Spleen (tissue), 13 donors: ENCODE measurements at places on chromosomes 16 and 17. TPM values are rescaled to one million over a fixed set of nuclear protein-coding genes. Genes with fewer than 3 reads are reported as not detected.
A peak's percentile ranks its signal among the peaks of the same experiment; 100 is the strongest.

DNA sequence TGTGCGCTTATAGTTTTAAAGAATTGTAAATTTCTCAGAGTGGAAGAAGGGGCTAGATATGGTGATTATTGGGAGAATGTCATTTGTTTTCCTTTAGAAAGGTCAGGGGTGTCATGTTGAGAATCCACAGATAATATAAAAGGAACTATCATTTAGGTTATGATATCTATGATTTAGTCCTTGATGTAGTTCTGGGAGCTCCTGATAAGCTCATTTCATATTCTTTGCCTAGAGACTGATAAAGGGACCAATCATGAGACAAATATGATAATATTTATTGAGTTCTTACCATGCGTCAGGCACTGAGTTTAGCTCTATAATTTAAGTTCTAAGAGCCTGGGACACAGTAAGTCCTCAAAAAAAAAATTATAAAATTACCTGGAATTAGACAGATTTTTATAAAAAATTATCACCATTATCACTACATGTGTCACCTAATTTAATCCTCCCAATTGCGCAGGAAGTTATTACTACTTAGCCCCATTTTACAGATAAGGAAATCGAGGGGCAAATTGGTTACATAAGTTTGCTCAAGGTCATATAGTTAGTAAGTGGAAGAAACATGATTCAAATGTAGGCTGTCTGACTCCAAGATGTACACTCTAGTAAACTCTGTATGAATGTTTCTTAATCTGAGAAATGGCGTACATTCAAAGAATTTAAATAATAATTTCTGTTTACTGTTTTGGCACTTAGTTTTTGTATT lies 2.5 kb downstream of the AATF start:
- H3K27ac ChIP-seq = no peak overlapping the region
- peaks cover 17% of the 10 kb centered on the region for H3K4me1 ChIP-seq
- H3K4me3 ChIP-seq = no peak overlapping the region
- H3K36me3 ChIP-seq = peaks cover 43% of the 10 kb centered on the region

- H3K27me3 ChIP-seq = no peaks in the 10 kb centered on the region
- H3K36me3 ChIP-seq = peaks cover 19% of the 10 kb centered on the region
- H3K4me1 ChIP-seq = peaks cover 10% of the 10 kb centered on the region
- no peak overlapping the region for H3K4me3 ChIP-seq
- peak; percentile 85 for DNase-seq
Observed at GRCh38 chr16:89749637-89750036, 28.3 kb downstream of the ZNF276 start.

The FSCN2 gene
- 0.41 TPM for polyA plus RNA-seq

DNA sequence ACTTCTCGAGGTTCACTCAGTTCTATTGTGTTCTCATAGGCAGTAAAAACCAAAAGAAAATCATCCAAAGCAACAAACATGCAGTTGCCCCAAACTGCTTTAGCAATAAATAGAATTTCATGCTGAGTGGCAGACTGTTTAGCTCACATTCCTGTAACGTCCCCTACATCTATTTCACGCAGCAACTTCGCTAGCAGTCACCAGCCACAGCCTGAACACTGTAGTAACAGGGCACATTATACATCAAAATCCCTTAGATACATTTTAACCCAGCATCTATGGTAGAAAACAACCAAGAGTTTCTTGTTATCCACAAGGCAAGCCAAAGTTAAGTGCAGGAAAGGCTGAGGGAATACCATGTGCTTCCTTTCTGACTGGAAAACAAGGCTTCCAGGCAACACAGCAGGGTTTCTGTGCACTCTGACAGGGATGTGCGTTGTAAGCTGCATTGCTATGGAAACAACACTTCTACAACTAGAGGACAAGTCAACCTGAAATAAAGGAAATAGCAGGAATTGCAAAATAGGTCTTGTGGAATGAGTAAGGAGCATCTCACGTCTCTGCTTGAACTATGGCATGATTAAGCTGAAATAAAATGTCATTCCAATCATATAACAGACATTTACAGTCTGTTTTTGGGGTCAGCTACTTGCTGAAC lies 55.4 kb downstream of the CFDP1 start:
- no peak for DNase-seq
- H3K27me3 ChIP-seq = no peaks in the 10 kb centered on the region
- no peak overlapping the region for H3K4me3 ChIP-seq
- H3K4me1 ChIP-seq = peaks cover 51% of the 10 kb centered on the region
- peaks cover 36% of the 10 kb centered on the region for H3K36me3 ChIP-seq

The MED1 gene
- polyA plus RNA-seq = 4.9 TPM

The VKORC1 gene
- polyA plus RNA-seq = 55.1 TPM

DNA sequence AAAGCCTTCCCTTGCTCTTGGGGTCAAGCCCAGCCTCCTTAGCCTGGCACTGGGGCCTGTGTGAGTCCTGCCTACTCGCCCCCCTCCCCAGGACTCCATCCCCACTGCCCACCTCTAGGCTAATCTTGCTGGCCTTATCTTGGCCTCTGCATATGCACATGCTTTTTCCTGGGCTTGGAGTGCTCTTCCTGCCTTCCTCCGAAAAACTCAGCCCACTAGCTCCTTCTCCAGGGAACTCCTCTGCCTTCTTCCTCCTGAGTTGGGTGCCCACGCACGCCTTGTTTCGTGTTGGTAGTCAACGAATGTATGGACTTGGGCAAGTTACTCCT lies 16.5 kb downstream of the TBX2 start:
- no peaks in the 10 kb centered on the region for H3K27me3 ChIP-seq
- no peak for DNase-seq
- no peak overlapping the region for H3K27ac ChIP-seq
- H3K4me3 ChIP-seq = no peak overlapping the region

- H3K27ac ChIP-seq = no peak overlapping the region
- H3K4me1 ChIP-seq = peaks cover 32% of the 10 kb centered on the region
- DNase-seq = no peak
Observed at GRCh38 chr17:29146369-29146972, 33.7 kb downstream of the MYO18A start.

GRCh38 chr17:50546701-50547034 lies 306 bp upstream of the SPATA20 start:
- DNase-seq = no peak
- peak overlapping the region; percentile 88 for H3K27ac ChIP-seq
- H3K4me3 ChIP-seq = no peak overlapping the region
- no peaks in the 10 kb centered on the region for H3K27me3 ChIP-seq
- peaks cover 33% of the 10 kb centered on the region for H3K36me3 ChIP-seq

The TP53TG3C gene
- 0.13 TPM for polyA plus RNA-seq

The SMPD3 gene
- 0.86 TPM for polyA plus RNA-seq

DNA sequence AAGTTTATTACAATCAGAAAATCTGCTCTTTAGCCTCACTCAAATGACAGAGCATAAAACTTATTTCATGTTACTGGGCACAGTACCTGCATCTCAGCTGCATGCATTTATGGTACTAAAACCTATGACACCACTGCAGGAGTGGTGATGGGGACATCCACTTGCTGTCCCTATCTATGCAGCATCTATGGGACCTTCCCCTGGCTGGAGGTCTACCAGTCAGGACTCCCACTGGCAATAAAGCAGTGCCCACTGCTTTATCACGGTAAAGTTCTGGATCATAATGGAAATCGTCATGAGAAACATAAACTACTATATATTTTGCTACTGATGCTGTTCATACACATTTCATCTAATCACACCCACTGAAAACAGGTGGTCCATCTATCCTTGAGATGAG lies 26.2 kb downstream of the NSMCE1 start:
- no peaks in the 10 kb centered on the region for H3K36me3 ChIP-seq
- no peaks in the 10 kb centered on the region for H3K27me3 ChIP-seq
- peak overlapping the region; percentile 7 for H3K27ac ChIP-seq
- no peak for DNase-seq
- no peak overlapping the region for H3K4me3 ChIP-seq

The PRPSAP1 gene
- polyA plus RNA-seq = 17.5 TPM

DNA sequence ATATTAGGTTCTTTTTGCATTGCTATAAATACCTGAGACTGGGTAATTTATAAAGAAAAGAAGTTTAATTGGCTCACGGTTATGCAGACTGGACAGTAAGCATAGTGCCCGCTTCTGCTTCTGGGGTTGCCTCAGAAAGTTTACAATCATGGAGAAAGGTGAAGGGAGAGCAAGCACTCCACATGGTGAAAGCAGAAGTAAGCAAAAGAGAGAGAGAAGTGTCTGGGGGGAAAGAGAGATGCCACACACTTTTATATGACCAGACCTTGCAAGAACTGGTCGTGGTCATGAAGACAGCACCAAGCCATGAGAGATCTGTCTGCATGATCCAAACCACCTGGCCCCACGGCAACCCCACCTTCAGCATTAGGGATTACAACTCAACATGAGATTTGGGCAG lies 45.4 kb downstream of the KCNJ16 start:
- no peak overlapping the region for H3K4me3 ChIP-seq
- DNase-seq = no peak
- H3K27ac ChIP-seq = no peak overlapping the region
- H3K4me1 ChIP-seq = peaks cover 10% of the 10 kb centered on the region
- no peaks in the 10 kb centered on the region for H3K27me3 ChIP-seq

DNA sequence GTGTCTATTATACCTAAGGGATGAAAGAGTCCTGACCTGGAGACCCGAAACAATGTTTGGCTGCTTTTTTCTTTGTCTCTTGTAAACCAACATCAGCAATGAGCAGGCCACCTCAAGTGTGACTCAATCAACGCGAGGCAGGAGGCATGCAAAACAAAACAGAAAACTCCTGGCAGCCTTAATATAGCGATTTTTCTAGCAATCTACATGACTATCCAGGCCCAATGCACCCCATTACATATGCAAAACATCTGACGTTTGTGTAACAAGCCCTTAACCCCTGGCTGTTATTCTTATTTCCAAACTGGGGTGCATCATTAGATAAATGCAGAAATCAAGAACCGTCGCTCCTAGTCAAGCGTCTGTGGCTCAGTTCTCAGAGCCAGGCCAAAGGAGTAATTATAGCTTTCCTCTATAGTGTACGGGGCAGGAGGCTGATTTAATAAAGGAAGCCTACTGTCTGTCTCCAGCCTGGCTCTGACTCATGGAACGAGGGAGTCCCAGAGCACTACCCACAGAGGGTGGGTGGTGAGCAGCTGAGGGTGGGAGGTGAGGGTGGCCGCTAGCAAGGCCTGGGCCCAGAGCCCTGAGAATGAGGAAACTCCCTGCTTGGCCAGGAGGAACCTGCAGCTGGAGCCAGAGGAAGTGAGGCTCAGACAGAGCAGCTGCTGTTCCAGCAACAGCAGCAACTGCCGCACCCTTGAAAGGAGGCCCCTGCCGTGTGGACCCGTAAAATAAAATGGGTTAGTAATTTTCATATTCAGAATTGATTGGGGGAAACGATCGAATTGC lies 43.9 kb downstream of the CHD9 start:
- peak; percentile 93 for DNase-seq
- peaks cover 57% of the 10 kb centered on the region for H3K4me1 ChIP-seq
- H3K36me3 ChIP-seq = no peaks in the 10 kb centered on the region

GRCh38 chr17:57366177-57366557 lies 109.8 kb downstream of the MSI2 start:
- H3K4me1 ChIP-seq = no peaks in the 10 kb centered on the region
- H3K36me3 ChIP-seq = no peaks in the 10 kb centered on the region
- DNase-seq = no peak
- H3K27me3 ChIP-seq = no peaks in the 10 kb centered on the region
- H3K27ac ChIP-seq = no peak overlapping the region

GRCh38 chr16:67419931-67420330 lies 3.7 kb upstream of the ZDHHC1 start:
- DNase-seq = no peak
- H3K36me3 ChIP-seq = no peaks in the 10 kb centered on the region
- no peak overlapping the region for H3K27ac ChIP-seq

The KRT33A gene
- not detected for polyA plus RNA-seq

The FBXW10 gene
- 0.10 TPM for polyA plus RNA-seq

- H3K4me3 ChIP-seq = no peak overlapping the region
- H3K27me3 ChIP-seq = no peaks in the 10 kb centered on the region
- H3K36me3 ChIP-seq = no peaks in the 10 kb centered on the region
- H3K27ac ChIP-seq = no peak overlapping the region
- no peak for DNase-seq
- H3K4me1 ChIP-seq = no peaks in the 10 kb centered on the region
Observed at GRCh38 chr16:83138976-83139690, 512.4 kb downstream of the CDH13 start.

The SLFN14 gene
- 0.04 TPM for polyA plus RNA-seq

DNA sequence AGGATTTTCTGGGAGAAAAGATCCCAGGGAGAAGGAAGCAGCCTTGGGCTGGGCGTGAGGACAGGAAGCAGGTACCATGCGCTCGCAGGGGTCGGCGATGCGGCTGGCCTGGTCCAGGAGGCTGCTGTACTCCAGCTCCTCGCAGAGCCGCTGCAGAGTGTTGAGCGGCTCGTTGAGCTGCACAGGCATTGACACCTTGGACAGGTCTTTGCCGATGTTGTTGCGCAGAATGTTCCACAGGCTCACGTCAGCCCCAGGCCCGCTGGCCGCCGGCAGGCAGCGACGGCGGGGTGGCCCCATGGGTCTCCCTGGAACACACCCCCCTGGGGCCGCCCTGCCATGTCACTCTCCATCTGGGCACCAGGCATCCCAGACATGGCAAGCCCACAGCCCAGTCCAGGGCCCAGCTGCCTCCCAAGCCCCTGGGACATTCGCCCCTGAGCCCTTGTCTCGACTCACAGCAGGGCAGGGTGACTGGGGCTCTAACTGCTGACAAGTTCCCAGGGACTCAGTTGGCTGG lies 8.0 kb downstream of the OSBPL7 start:
- H3K27ac ChIP-seq = no peak overlapping the region
- no peak for DNase-seq
- H3K4me1 ChIP-seq = no peaks in the 10 kb centered on the region
- H3K36me3 ChIP-seq = peaks cover 100% of the 10 kb centered on the region
- H3K4me3 ChIP-seq = no peak overlapping the region
